Tibial artery (tissue), 4 donors: ENCODE measurements at places on chromosomes 16 and 17.

DNA sequence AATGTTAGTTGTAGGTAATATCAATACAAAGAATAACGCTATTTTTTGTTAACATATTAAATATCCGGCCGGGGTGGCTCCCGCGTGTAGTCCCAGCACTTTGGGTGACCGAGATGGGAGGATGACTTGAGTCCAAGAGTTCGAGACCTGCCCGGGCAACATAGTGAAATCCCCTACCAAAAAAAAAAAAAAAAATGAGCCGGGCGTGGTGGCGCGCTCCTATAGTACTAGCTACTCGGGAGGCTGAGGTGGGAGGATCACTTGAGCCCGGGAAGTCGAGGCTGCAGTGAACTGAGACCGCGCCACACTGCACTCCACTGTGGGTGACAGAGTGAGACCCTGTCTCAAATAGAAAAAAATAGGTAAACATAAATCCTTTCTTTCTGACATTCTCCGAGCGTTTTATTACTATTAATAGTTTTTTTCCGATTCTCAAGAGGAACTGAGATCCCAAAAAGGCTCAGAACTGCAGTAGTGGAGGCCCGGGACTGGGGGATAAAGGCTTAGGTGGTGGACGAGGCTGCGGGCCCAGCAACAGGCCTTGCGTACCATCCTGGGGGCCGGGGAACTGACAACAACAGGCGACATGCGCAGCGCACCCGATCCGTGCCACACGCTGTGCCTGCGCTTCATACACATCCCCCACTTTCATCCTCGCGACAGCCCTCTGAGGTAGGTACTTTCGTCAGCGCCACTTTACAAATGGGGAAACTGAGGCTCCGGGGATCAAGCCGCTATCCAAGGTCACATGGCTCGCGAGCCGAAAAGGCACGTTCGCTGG, 919 bp downstream of the N4BP1 start:
- no peak for DNase-seq

- no peak for DNase-seq
Observed at GRCh38 chr16:1950047-1950446, 4.4 kb downstream of the RPL3L start.

DNA sequence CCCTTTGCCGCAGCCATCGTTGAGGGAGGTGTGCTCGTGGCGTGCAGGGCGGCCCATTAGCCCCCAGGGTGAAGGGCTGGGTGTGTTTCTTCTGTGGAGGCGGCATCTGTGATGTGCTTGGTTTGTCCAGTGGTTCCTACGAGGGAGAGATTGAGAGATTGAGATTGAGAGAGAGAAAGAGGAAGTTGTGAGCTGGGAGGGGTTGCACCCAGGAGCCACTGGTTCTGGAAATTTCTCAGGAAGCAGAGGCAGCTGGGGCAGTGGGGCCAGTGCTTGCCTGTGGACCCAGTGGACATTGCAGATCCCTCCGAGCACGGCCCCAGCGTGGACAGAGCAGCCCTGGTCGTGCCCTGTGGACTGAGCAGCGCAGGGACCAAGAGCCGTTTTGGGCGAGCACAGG, 72.0 kb upstream of the ZNF750 start:
- DNase-seq: no peak

- no peak for DNase-seq
Observed at GRCh38 chr17:73160980-73161630, 3.7 kb upstream of the SSTR2 start.

DNA sequence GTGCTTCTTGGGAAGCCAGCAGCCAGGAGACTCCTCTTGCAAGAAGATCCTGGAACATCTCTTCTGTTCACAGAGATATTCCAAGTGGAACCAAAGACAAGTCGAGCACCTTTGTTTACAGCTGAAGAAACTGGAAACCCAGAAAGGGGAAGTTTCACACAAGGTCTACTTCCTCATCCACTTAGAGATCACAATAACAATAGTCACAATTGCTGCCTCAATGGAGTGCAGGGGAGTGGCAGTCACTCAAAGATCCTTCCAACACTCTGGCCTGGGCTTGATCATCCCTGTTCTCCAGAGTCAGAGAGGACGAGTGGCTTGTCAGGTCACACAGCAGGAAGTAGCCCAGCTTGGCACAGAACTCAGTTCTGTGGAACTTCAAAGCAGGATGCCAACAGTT, 46.9 kb upstream of the SIAH1 start:
- DNase-seq: no peak

GRCh38 chr16:67030221-67030962, 1.4 kb downstream of the CBFB start:
- DNase-seq: no peak

- no peak for DNase-seq
Observed at GRCh38 chr17:71921796-71922195, 199.0 kb upstream of the SOX9 start.

GRCh38 chr16:83626676-83627075, 181.1 kb upstream of the HSBP1 start:
- no peak for DNase-seq

DNA sequence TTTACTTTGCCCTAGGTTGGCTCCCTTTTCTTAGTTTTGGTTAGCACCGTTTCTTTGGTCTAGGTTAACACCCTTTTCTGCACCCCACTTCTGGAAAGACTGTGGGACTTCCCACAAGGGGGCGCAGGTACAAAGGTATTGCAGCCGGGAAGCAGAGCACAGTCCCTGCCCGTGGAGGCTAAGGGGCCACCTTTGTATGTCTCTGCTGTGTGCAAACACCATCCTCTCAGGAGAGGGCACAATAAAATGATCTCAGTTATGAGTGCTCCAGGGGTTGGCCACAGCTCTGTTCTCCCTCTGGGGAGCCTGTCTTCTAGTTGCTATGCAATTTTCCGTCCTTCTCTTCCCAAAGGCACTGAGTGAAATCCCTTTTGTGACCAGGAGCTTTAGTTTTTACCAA, 28.4 kb upstream of the TMC5 start:
- no peak for DNase-seq

DNA sequence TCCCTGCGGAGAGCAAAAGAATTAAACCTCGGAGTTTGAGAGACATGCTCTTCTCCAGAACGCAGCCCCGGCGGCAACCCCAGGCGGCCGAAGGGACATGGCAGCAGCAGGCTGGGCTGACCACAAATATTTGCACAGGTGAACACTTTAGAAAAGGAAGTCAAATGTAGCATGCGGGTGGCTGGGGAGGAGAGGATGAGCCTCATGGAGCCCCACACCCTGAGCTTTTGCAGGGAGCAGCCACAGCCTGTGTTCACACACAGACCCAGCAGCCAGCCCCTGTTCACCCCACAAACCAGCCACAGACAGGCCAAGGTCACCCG, 17.8 kb downstream of the HS3ST6 start:
- no peak for DNase-seq

DNA sequence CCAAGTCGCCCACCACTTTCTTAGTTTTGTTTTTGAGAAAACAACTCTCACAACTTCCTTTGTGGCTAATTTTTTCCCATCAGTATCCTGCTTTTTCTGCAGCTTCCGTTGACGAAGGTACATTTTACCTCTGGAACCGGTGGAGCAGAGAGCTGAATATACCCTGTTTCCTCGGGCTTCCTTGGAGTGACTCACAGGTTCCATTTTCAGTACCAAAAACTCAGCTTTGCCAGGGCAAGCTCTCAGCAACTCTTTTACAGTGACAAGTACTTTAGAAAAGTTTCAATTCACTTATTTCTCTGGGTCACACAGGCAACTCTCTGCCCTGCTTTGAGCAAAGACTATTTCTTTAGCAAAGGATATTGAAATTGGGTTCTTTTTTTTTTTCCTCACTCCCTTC, 318.9 kb downstream of the SNX29 start:
- DNase-seq: no peak

DNA sequence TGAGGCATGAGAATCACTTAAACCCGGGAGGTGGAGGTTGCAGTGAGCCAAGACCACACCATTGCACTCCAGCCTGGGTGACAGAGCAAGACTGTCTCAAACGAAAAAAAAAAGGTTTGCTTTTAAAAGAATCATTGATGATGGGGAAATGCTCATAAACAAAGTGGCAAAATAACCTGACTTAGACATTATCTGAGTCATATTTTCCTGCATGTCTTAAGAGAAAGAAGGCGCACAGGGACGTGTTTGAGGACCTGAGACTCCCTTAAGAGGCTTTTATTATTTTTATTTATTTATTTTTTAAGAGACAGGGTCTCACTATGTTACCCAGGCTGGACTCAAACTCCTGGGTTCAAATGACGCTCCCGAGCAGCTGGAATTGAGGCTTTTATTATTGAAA, 5.7 kb upstream of the PRPSAP1 start:
- DNase-seq: no peak

DNA sequence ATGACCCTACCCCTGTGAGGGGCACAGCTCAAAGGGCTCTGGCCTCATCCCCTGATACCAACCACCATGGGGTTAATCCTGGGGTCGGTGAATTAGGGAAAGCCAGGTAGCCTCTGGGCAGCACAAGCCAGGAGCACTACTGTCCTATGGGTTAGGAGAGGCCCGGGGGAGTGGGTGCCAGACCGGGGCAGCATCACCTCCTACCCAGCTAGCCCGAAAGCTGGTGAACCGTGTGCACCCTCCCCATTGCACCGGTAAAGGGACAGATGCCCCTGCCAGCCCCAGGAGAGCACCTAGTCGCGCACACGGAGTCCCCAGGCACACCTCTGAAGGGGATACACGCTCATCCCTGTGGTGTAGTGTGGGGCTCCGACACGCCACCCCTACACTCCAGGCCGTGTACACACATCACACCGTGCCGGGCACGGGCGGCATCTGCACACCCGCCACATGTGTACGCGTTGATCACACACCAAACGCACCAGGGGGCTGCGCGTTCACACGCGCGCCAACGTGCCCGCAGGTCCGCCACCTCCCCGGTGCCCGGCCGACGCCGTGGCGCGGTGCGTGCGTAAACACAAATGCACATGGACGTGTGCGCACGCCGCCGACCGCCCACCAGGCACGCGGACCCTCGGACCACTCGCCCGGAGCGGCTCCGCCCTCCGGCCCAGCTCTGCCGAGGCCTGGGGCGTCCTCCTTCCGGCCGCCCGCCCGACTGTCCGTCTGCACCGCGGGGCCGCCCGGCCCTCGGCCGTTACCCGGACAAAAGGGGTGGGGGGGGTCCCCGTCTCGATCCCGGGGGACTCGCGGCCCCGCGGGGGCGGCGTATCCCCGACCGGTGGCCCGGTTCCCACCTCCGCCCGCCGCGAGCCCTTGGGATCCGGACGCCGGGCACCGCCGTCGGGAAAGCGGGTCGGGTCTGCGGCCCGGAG, 785 bp downstream of the UBALD1 start:
- no peak for DNase-seq

DNA sequence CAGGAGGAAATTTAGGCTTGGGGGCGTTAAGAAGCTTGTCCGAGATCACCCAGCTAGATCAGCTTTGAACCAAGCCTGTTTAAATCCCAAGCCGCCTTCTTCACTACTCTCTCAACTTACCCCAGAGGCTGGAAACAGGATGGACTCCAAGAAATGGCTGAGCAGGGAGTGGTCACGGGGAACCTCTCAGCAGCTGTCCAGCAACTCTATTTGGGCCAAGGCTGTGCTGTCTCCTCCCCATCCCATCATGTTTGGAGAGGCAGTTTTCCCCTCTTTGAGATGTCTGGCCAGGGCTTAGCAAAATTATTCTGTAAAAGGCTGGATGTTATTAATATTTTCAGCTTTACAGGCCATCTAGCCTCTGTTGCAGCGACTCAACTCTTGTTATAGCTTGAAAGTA, 305.7 kb downstream of the RBFOX1 start:
- DNase-seq: no peak

DNA sequence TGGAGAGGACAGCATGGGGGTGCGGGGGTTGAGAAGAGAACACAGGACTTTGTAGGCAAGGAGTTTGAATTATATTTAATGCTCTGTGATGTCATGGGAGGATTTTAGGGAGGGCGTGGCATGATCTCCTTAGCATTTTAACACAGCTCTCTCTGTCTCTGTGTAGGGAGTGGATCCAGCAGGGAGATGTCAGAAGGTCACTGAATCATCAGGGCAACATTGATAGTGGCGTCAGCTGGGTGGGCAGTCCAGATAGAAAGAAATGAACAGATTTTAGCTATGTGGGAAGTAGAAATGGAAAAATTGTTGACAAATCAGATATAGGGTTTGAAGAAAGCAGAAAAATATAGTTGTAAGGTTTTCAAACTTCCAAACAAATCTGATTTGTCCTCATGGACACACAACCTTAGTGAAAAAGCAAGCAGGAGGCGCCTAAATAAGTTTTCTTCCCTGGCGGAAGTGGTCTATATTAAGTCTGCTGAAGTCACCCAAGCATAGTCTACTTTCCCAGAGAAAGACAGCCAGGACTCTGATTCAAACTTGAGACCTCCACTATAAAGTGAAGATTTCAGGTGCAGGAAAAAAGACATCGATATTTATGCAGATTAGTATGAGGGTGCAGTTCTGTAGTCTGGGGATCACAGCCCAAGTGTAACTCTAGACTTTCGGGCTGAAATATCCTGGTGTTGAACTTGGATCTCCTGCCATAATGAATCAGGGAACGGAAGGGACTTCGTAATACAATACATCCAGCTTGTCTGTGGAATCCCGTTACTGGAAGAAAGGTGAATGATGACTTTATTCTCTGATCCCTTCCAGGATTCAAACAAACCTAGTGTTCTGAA, 10.1 kb upstream of the PCTP start:
- DNase-seq: no peak

DNA sequence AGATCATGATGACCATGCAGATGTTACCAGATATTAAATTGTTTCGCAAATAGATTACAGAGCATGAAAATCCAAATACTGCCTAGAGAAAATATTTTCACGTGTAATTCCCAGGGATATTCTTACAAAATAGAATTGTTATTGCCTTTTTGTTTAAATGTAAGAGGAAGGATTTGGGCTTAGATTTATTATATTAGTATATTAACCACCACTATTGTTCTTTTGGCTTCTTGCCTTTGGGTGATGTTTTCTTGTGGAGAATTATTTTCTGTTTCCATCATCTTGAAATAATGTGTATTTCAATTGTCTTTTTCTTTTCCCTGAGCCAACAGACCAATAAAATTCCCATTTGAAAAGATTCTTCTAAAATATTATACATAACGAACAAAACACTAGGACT, 109.7 kb upstream of the NUDT7 start:
- DNase-seq: no peak

DNA sequence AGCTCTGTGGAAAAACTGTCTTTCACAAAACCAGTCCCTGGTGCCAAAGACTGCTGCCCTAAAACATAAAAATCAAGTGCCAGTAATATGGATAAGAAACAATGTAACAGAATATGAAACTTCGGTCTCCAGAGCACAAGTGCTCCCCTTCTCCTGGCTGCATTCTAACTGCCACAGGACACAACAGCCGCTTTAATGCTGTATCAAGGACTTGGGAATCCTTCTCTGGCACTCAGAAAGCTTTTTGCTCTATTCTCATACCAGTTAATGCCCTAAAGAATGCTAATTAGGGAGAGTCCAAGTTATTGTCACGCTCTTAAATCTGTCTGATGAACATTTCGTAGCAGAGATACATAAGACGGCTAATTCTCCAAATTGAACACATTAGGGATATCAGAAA, 90.9 kb downstream of the PARN start:
- no peak for DNase-seq

DNA sequence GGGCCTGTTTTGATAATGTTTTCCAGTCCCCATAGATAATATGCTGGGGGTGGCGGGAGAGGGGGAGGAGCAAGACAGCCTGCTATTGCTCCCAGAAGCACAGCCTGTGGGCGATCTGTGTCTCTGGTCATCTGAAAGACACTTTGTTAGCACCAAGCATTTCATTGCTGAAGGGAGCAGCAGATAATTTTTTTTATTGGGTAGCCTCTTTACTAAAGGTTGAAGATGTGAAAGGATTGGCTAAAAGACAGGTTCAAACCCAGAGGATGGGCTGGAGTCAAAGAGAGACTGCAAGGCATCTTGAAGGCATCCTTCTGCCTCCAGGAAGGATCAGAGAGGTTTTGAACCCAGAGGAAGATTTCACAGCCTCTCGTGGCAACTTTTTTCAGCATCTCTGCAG, 60.6 kb downstream of the C17orf67 start:
- no peak for DNase-seq

- DNase-seq: no peak
Observed at GRCh38 chr16:22624038-22624799, 113.5 kb downstream of the NPIPB5 start.
